CD8-positive, alpha-beta T cell (primary cell): ENCODE measurements at places on chromosomes 6 and 20. TPM values are rescaled to one million over a fixed set of nuclear protein-coding genes. Genes with fewer than 3 reads are reported as not detected.

SPTLC3 gene
- total RNA-seq: 0.72 TPM

RIPPLY2 gene
- total RNA-seq: not detected

IRF4 gene
- 24.7 TPM for total RNA-seq

NMBR gene
- total RNA-seq: not detected

SLC32A1 gene
- total RNA-seq: 0.16 TPM

CRISP3 gene
- not detected for total RNA-seq

CEP57L1 gene
- 3.7 TPM for total RNA-seq

CLPSL1 gene
- total RNA-seq: not detected

ACOT13 gene
- total RNA-seq: 2.3 TPM

SRF gene
- total RNA-seq: 26.1 TPM

LY6G6F gene
- total RNA-seq: not detected

BANF2 gene
- total RNA-seq: not detected

KIF6 gene
- total RNA-seq: not detected

TMEM200A gene
- total RNA-seq: 0.27 TPM

MOG gene
- not detected for total RNA-seq

ARMH2 gene
- not detected for total RNA-seq

PMEPA1 gene
- total RNA-seq: 22.4 TPM

EPPIN gene
- total RNA-seq: not detected

OPN5 gene
- not detected for total RNA-seq

MOXD1 gene
- not detected for total RNA-seq

USP49 gene
- total RNA-seq: 1.8 TPM
